ENCODE measurements at places on chromosomes 12 and 14.

- no peak for DNase-seq
Observed at GRCh38 chr14:32621585-32621984, 292.5 kb downstream of the AKAP6 start.

DNA sequence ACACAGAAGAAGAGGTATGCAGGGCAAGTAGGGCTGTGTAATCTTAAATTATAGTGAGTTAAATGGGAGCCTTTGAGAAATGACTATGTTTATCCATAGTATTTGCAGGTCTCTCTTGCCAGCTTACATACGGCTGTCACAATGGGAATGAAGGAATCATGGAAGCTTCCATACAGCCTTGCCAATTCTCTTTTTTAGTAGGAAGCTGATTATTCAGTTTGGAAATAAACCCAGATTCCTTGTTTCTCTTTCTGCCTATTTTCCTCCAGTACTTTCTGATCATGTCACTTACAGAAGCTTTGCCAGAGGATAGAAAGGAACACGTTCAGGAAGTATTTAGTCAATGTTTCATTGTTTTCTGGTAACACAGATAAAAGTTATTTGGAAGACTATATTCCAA is 217.4 kb upstream of the DIO2 start:
- no peak for DNase-seq

- no peak for DNase-seq
Observed at GRCh38 chr12:122374707-122375106, 47.8 kb downstream of the CLIP1 start.

DNA sequence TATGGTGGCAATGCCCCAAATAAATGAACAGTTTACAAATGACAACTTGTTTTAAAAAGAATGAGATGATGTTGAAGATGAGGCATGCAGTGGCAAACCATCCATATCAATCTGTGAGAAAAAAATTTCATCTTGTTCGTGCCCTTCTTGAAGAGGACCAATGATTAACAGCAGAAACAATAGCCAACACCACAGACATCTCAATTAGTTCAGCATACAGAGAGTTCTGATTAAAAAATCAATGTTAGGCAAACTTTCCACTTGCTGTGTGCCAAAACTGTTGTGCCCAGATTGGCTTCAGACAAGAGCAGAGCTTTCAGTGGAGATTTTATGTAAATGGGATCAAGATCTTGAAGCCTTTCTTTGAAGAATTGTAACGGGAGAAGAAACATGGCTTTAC is 329.9 kb downstream of the BMP4 start:
- DNase-seq, result no peak

DNA sequence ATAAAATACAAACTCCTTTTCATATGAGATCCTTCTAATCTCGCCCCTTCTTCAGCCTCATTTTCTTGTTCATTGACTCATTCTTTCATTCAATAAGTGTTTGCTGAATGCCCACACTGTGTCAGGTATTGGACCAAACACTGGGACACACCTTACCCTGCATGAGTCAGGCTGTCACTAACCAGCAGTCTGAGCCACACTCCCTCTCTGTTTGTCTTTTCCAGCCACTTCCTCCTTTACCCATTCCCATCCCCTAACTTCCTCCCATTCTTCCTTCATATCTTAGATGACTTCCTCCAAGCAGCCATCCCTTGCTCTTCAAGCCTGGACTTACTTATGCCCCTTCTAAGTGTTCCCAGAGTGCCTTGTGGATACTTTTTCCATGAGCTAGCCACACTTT is 27.0 kb upstream of the HIF1A start:
- no peak for DNase-seq

DNA sequence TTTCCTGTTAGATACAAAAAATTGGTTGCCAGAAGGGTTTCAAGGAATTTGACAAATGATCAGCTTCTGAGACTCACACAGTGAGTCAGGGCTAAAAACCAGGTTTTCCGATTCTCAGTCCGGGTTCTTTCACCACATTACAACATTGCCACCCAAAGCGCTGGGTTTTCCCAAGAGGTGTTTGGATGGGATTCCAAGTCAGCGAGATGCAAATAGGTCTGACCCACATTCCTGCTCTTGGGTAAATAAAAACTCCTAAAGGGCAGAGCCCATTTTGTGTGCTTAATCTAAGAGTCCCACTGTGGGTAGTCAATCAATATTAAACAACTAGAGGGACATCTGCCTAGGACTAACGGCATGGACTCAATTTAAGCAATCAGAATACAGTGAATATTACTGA is 5.4 kb upstream of the RIC8B start:
- no peak for DNase-seq

DNA sequence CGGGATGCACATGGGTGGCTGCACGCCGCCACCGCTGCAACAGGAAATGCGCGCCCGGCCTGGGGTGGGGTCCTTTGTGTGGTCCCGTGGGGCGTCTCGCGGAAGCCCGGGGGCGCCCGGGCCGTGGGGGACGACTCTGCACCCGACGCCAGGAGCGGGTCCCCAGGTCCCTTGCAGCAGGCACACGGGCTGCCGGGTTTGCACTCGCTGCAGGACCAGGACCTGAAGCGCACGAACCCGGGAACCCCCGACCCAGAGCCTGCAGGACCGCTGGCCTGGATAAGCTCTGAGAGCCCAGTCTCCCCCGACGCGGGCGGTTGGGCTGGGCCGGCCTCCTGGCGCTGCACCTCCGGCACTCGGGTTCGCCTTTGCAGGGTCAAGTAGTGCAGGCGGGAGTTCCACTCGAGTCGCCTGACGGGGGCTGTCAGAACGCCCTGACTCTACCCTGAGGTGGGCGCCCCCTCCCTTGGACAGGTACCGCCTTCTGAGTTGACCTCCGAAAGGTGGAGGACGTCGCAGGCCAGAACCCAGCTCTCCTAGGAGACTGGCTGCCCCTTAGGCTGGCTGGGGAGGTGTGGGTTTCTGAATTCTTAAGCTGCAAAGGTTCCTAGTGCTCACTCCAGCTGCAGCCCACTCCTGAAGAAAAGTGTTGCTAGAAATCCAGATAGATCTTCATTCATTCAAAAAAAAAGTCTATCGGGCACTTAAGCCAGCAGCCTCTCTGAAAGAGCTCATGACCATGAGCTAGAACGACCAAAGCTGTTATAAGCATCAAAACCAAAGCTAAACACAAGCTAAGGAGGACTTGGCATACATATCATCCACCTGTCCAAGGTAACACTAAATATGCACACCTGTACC is 68.0 kb downstream of the RNF34 start:
- no peak for DNase-seq

GRCh38 chr14:100303179-100303578 is 3.1 kb downstream of the SLC25A29 start:
- DNase-seq, result no peak

DNA sequence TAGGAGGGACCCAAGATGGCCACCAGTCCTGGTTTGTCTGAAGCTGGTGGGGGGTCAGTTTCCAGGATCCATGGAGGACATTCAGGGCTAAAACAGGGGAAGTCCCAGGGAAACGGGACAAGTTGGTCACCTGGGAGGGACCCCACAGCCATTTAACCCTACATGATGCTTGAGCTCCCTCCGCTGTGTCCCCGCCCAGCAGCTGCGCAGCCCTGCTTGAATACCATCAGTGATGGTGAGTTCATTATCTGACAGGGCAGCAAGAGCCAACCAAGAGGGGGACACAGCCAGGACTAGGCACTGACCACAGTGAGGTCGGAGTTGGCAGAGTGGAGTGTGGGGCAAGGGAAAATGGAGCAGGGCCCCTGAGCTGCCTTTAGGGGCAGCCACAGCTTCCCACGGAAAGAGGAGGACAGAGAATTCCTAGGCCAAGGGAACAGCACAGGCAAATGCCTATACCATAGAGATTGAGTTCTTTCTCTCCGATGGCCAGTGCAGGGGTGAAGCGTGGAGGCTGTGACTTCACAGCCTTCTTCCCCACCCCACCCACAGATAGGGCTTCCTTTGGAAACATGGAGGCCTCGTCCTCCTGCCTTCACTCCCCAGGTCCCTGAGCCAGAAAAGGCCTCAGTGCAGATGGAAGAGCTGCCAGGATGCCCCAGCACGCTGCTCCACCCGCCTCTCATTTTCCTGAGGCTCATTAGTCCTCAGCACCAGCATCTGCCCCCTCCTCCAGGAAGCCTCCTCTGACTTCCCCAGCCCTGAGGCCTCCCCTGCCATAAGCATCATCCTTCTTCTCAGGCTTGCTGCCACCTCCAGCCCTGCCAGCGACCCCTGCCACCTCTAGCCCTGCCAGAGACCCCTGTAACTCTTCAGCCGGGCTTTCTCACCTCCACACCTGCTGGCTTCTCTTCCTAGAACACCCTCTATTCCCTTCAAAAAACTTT is 51.4 kb downstream of the CYP46A1 start:
- DNase-seq, result no peak

DNA sequence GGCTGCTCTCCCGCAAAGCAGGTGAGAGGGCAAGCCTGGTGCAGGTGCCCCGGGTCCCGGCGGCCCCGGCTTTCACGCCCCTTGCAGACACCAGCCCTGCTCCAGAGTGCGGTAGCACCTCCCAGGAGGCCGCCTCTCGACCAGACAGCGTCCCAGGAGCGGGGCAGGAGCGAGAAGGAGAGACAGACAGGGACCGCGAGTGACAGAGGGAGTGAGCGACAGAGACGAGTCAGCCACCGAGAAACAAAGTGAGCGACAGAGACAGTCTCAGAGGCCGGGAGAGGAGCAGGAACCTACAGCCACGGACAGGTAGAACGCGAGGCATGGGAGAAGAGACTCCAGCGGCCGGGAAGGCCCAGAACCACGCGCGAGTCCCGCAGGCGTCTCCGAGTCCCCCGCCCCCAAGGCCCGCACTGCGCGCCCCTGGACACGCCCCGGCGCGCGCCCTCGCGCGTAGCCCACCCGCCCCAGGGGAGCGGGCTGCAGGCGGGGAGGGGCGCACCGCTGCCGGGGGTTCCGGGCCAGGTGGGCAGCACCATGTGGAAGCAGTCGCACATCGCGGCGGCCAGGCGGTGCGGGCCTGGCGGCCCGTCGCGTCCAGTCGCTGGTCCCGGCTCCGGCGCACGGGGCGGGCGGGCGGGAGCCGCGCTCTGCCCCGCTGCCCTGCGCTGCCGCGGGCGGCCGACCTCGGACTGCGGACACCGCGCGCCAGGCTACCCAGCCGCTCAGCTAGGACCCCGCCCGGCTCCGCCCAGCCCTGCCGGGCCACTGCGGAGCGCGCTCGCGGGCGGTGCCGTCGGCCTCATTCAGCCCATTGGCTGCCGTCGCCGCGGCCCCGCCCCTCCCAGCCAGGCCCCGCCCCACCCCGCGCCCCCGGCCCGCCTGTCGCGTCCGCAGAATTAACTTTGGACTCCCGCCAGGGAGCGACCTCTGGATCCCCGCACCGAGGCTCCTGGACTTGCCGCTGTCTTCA is at the start of gene AHNAK2:
Gene AHNAK2, minus strand, starts transcription at position 694 of the 973 bp plus-strand sequence. Its CDS starts 137 bp downstream, at position 557.
- DNase-seq, result peak; percentile 71

DNA sequence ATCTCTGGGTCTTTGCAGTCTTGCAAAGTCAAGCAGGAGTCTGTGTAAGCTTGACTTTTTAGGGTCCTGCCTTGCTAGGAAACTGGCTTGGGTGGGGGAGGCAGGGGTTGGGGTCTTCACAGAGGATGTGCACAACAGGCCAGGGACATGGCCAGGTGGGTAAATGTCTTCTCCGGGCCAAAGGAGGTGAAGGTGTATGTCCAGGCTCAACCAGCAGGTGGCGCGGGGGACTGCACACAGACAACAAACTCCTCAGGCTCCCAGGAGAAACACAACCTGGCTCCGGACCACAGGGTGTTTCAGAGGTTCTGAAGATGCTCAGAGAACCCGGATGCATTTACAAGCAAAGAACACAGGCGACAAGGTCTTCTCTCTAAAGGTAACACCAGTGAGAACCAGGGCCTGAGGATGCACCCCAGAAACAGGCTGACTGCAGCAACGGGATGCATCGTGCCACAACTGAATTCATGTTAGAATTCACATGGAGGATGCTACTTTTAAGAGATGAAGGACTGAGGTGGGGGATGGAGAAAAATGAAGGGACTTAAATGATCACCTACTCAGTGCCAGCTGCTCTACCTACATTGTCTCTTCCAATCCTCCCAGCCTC is 56.0 kb downstream of the PLEKHG3 start:
- DNase-seq, result peak; percentile 70

- no peak for DNase-seq
Observed at GRCh38 chr12:117832459-117833457, 136.0 kb downstream of the KSR2 start.

DNA sequence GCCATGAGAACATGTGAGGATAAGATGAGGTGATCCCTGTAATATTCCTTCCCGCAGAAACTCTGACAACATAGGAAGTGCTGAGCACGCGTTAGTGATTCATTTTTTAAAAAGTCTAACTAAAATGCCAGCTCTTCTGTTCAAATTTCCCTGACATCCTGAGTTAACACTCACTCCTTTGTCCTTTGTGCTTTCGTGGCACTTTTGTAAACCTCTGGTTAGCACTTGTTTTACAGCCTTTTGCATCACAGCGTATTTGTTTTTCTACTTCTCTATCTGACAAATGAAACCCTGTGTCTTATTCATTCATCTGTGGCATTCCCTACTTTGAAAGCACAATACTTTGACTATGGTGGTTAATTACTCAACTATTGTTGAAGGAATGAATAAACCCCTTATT is 313.6 kb downstream of the NUAK1 start:
- DNase-seq, result no peak

GRCh38 chr12:122491991-122492390 is 8.7 kb downstream of the ZCCHC8 start:
- DNase-seq, result no peak

DNA sequence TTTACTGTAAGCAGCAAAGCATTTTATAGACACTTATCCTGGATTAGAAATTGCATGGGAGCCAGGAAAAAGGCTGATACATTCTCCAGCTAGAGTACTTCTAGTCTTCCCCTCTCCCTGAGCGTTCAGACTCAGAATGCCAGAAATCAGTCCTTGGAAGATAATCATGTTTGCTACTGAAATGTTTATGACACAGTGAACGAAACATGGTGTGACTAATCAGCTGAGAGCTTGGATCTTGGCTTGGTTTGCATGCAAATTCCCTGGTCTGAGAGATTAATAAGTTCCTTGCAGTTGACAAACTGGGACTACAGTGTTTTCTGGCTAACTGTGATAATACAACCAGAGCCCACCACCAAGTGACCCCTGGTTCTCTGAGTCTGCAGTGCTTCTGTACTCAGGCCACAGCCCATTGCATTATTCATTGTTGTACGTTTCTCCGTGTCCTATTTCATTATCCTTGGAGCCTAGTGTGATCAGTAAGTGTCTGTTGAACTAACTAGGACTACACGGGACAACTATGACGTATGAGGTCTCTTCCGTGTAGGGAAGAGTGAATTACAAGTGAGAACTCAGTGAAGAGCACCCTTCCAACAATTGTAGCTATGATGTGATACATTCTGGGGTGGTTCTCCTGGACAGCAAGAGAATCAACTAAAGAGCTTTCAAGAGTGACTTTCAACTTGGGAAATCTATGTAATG is 34.6 kb upstream of the EVL start:
- no peak for DNase-seq

DNA sequence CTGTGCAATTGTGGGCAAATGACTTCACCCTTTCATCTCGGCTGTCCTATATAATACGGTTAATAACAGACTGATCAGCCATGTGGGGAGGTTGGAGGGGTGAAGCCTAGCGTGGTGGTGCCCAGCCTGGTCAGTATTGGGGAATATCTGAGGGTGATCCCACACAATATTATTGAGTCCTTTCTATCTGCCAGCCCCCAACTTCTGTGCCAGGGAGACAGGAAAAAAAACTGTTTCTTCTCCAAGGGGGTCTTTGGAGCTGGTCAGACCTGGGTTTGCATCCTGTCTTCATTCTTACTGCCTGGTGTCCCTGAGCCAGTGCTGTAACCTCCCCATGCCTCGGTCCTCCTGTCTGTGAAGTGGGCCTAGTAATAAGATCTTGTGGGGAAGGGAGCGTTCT is 6.5 kb downstream of the CYP46A1 start:
- DNase-seq, result no peak
